ENCODE measurements at places on chromosomes 11 and 22.

DNA sequence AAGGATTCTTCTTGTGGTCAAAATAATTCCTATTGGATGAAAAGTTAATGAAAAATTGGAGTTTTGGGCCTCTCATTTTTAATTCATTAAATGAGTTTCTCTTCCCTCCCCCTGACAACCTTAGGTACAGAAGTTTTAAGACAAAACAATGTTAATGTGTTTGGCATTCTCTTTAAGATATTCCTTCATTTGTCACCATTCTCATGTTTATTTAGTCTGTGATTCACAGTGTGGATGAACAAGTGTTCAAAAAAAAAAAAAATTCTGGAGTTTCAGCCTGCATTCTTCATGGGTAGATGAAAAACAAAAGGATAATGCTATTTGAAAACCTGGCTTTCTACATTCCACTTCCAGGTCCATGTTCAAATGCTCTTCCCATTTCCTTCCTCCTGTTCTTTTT is 172.6 kb upstream of the LUZP2 start:
- DNase-seq: no peak

DNA sequence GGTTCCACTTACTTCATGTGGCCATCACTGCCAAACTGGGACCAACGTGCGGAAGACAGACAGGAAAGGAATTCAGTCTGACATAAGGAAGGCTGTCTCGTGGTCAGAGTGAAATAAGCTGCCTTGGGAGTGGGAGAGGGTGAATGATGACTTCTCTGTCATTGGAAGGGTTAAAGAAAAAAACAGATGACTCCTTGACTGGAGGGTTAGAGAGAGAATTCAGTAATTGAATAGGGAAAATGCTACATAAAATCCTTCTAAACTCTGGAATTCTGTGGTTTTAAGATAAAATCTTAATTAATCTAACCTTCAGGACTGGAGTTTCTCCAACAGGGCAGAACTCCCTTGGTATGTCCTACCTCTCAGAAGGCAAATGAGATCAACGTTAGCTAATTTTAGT is 33.8 kb downstream of the RAB30 start:
- DNase-seq: no peak

- DNase-seq: no peak
Measured at GRCh38 chr11:65416841-65417701, 5.5 kb upstream of the NEAT1 start.

DNA sequence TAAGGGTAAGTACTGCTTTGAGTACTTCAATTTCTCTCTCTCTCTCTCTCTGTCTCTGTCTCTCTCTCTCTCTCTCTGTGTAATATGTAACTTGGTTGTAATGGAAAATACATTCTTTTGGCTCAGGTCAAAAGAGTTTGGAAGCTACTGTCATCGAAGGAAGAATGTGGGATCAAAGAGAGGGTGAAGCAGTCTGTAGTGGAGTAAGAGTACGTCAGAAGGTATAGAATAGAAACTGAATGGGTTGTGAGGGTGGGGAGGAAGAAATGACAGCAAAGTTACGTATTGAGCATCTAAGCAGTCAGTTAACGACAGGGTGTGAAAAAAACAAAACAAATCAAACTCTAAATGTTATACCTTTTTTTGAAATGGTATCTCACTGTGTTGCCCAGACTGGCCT is 10.0 kb downstream of the NCAM1 start:
- DNase-seq: no peak

DNA sequence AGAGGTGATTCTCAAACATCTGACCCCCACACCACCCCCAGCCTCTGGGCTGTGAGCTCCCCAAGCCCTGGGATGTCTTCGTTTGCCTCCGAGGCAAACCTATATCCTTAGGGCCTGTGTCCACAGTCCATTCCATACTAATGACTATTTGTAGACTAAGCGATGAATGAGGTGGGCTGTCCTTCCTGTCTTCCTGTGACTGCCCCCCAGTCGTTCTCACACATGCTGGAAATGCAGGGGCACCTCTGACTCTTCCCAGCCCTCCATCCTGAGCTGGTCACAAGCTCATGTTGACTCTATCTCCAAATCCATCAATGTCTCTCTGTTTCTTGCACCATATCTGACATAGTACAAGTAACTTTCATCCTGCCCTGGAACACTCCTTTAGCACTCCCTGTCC is 4.8 kb downstream of the ATG16L2 start:
- DNase-seq: no peak

All from HCT116 (cell line).